ENCODE measurements at places on chromosomes 6 and 20.

DNA sequence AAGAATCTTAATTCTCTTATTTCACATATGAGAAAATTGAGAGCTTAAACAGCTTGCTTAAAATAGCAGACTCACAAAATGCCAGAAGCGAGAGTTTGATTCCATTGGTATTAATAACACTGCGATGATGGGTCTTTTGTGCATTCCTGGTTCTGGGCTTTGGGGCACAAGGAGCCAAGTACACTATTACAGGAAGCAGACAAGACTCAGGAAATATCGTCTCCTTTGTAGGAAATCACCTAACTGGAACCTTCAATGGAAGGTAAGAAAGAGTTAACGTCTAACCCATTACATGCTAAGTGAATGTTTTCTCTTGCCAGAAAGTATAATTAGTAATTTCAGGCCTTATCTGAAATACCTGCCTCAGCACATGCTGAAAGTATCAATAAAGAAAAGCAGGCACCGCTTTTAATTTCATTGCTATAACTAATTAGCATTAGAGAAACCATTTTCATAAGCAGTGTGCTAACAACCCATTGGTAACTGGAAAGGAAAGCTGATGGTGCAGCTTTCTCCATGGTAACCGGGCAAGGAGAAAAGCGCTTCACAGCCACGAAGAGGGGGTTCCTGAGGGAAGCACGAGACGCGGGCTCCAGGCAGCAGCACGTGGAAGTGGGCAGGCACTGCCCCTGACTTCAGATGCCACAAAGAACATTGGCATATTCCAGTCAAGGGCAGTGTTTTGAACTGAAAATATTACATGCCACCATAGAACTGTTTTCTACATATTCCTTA, 206.7 kb upstream of the AGPAT4 start:
- no peak for DNase-seq

- DNase-seq, result no peak
Measured at GRCh38 chr6:152127432-152128165, 320.1 kb downstream of the ESR1 start.

DNA sequence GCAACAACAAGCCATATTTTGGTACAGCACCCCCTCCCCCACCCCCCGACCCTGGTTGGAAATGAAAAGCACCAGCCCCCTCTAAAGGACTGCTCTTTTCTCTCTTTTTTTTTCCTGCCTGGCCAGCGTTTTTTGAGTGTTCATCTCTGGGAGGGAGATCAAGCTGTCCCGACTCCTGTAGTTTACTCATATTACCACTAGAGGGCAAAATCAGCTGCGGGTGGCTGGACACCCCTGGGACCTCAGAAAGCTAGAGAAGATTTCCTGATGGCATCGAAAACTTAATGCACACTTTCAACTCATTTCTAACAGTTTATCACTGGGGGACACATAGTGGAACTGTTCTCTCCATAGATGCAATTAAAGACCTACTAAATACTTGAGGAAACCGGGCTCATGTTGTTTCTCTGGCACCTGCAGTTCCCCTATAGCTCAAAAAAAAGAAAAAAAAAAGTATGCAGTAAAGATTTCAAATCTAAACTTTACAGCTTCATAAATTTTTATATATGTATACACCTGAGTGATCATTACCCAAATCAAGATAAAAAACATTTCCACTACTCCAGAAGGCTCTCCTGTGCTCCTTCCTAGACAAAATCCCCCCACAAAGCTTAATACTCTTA, 24.4 kb downstream of the CNBD2 start:
- peak; percentile 28 for DNase-seq

- no peak for DNase-seq
Measured at GRCh38 chr6:109204511-109204910, 109.2 kb downstream of the CEP57L1 start.

DNA sequence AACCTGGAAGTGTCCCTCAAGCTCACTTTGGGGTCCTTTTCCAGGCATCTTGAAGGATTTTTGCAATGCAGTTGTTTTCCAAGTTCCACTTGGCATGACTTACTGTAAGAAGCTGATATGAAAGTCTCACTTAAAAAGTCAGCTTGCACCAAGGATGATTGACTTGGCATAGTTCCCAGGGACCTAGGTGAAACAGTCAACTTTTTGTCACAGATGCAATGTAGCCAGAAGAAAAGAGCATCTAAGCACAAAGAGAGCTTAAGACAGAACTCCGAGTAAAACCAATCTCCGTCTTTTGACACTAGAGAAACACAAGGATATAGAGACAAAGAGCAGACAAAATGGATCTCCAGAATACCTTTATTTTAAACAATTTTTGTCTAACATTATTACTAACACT, 2.6 kb upstream of the ZSCAN12 start:
- DNase-seq, result no peak

- no peak for DNase-seq
Measured at GRCh38 chr6:9540534-9541126, 874.2 kb downstream of the TFAP2A start.

- DNase-seq, result peak; percentile 55
Measured at GRCh38 chr20:62925420-62926228, 681 bp downstream of the DIDO1 start.

DNA sequence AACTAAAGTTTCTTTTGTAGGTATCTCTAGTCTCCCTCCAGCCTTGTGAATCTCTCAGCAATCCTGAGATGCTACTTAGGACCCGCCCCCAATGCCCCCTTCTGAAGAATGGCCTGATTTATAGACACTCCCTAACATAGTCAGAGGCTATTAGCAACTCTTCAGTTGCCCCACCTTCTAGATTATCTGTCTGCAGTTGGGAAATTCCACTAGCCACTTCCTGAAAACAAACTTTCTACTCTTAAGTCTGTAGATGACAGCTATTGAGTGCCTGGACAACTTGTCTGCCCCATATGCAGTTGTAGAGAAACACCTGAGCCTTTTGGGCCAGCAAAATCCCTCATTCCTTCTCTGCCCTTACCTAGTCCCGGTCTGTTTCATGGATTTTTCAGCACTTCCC, 188.2 kb upstream of the PREP start:
- DNase-seq, result no peak

DNA sequence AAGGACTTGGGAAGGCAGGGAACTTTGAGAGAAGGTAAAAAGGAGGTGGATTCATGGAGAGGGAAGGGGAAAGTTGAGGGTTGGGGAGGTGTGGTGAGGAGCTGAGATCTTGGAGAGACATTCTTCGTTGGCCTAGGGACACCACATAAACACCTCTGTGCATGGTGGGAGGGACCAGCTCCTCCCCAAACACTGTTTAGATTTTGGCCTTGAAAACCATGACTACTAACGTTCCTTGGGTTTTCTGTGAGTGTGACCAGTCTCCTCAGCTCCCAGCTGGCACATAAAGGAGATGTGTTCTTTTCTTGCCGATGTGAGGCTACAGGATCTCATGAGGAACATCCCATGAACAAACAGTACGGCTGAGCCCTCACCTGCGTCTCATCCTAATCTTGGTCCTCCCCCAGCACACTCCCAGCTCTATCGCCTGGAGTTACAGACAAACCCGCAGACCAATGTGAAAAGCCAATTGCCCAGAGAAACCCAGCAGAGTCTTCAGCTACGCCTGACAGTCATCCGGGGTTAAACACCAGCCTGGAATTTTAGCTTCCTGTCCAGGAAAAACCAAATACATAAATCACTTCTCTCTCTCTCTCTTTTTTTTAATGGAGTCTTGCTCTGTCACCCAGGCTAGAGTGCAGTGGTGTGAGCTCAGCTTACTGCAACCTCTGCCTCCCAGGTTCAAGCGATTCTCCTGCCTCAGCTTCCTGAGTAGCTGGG, 22.0 kb upstream of the DDR1 start:
- no peak for DNase-seq

DNA sequence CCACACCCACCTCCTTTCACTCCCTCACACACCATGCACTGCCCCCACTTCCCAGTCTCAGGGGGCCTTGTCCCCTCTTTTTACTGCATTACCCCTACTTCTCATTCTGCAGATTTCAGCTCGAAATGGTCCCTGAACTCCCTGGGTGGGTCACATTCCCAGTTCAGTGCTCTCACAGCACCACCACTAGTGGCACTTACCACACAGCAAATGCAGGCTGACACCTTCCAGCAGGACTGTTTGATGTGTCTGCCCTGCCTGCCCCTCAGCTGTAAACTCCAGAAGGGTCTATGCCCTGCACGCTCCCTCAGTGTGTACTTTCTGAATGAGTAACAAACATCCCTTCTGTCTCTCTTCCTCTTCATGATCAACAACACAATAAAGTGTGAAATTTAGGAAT, 4.0 kb downstream of the DYNLT1 start:
- no peak for DNase-seq

DNA sequence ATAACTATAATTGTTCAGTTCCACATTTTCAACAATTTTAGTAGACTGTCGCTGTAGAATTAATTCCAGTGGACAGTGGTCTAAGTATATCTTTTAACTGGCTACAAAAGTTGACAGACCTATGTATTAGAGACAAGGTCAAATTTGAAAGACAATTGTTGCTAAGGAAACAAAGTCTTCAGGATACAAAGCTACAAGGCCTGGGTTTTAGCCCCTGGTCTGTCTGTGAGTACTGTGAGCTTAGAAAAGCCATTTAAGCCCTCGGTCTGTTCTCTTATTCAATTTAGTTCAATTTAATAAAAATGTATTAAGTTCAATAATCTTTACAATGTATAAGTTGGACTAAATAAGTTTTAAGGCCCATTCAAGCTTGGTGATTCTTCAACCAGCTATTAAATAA, 352.5 kb downstream of the HDGFL1 start:
- no peak for DNase-seq

- DNase-seq, result no peak
Measured at GRCh38 chr6:106977246-106977645, 2.7 kb upstream of the CD24 start.

DNA sequence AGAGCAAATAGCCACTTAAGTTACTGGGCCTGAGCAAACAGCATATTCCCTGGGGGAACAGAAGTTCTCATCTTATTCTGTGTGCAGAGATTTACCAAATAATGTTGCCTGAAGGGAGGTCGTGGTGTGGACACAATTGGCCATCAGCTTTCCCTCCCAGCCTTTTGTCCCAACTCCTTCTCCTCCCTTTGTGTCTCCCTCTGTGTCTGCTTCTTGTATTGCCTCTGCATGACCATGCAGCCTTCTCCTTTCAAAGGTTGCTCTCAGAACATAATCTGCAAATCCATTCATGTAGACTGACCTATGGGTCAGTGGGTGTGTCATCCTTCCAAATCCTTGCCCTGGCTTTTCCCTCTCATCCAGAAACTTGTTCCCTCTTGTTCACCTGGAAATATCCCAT, 150.3 kb upstream of the INSM1 start:
- DNase-seq, result no peak

DNA sequence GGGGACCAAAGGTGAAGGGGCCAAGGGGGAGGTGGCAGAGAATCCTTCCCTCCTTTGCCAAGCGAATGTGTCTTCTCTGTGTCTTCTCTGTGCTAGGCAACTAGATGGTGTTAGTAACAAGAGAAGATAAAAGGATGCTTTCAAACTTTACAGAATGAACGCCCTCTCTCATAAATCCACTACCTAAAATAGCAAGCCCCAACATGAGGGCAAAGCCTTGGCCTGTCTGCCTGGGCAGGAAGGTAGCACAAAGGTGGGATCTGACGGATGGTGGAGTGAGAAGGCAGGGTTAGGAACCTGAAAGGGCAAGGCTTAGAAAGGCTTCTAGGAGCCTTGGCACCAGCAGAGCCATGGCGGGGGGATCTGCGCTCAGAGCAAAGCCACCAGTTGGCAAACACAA, 13.6 kb upstream of the TGM3 start:
- no peak for DNase-seq

DNA sequence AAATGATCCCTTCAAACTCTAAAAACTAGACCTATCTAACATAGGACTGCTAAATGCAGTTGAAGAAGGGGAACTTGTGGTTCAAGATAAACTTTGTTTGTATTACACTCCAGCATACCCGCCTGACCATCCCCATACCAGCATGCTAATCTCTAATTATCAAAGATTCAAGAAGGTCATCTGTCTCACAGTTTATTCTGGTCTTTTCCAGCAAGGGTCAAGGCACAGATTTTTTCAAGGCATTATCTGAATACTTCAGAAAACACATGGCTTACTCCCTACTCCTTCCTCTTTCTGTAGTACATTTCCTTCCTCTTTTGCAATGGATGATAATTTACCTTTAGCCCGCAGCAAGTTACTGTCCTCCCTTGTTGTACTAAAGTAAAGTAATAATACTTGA, 174.1 kb downstream of the PKHD1 start:
- no peak for DNase-seq

GRCh38 chr6:5958921-5959320, 47.8 kb downstream of the NRN1 start:
- DNase-seq, result no peak

GRCh38 chr20:50073500-50073899, 39.5 kb downstream of the UBE2V1 start:
- no peak for DNase-seq

DNA sequence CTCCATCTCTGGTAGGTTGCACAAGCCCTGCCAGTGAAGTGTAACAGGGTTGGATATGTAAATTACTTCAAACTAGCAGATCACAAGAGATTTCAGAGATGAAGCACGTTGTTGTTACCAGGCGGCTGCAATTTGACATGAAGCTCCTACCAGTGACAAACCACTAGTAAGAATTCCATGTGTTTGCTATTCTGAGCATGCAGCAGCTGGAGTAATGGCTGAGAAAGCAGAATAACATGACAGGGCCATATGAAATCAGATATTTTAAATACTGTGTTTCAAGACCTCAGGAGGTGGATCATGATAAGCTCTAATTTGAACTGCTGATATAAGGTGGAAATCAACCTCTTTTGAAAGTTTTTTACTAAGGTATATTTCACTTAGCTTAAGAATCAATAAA, 11.4 kb downstream of the RIN2 start:
- no peak for DNase-seq

- no peak for DNase-seq
Measured at GRCh38 chr6:38445925-38446324, 193.8 kb downstream of the BTBD9 start.

GRCh38 chr6:117072134-117072533, 193.2 kb upstream of the VGLL2 start:
- no peak for DNase-seq

DNA sequence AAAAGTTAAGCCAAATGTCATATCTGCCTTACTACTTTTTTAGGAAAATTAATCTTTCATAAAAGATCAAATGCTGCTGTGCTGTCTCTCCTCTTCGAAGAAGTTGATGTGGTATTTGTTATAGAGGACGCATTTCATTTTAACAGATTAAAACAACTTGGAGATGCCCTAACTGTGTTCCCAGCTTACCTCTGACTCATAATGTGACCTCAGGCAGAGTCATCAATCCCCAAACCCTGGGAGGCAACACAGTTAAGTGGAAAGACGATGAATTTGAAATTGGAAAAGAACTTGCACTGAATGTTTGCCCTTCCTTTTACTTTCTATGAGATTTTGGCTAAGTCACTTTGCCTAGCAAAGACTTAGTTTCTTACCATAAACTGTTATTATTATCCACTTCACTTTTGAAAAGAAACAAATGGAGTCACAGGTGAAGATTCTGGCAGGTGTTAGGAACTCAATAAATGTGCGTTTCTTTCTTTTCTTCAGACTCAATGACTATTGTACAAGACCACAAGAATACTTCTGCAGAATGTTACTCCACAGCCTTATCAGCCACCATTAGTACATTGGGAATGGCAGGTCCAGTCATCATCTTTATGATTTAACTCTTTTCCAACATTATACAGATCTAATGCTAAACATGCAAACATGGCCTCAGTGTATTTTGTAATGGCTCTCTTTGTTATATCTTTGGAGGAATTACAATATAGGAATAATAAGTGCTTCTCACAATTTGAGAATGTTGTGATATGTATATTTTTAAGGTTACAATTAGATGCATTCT, 102.6 kb downstream of the COL21A1 start:
- DNase-seq, result no peak

GRCh38 chr20:14219801-14220461, 117.5 kb downstream of the FLRT3 start:
- DNase-seq, result no peak

All from T-cell (primary cell).